ENCODE measurements at places on chromosomes 16 and 17.
A peak's percentile ranks its signal among the peaks of the same experiment; 100 is the strongest.

DNA sequence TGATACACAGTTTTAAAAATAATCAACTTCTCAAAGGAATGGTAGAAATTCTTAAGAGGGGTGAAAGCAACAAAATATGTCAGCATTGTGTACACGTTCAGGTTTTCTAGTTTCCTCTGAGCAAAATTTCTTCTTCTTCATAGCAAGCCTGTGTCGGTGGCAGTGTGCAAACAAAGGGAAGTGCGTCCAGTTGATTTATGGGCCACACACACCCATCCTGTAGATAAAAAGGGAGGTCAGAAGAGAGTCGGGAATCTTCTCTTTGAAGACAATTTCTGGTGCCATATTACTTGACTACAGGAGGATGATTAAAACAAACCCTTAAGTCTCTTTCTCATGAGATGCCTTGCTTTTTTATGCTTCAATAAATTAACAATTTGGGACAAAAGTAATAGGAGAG, 484.1 kb upstream of the SALL1 start:
- no peak for DNase-seq

- no peak for DNase-seq
Measured at GRCh38 chr16:77199211-77199610, at the start of gene SYCE1L. SYCE1L (plus strand) TSS chr16:77199408; CDS start chr16:77199452, 44 bp downstream.

DNA sequence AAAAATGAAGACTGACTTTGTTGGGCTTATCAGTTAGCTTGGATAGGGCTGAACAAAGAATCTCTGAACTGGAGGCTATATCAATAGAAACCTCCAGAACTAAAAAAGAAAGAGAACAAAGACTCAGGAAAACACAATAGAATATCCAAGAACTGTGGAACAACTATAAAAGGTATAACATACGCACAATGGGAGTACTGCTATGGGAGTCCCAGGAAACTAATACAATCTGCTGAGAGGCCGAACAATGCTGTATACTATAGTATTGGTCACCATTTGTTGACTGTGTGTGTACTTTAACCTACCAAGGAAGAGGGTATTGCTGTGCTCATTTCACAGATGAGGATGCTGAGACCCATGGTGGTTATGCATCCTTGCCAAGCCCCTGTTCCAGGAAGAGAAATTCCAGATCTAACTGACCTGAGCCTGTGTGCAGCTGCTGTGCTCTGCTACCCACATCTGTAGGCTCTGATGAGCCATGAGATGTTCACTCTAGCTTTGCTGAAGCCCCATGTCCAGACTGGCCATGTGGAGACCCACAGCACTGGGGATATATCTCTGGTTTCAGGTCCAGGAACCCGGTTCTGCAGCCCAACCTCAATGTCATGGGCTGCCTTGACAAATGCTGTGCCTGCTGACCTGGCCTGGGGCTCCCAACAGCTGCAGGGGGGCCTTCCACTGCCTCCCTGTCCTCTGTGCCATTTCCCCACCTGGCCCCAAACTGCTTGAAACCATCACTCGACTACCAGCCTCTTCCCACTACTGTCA, 254.3 kb upstream of the TNRC6C start:
- DNase-seq, result no peak

DNA sequence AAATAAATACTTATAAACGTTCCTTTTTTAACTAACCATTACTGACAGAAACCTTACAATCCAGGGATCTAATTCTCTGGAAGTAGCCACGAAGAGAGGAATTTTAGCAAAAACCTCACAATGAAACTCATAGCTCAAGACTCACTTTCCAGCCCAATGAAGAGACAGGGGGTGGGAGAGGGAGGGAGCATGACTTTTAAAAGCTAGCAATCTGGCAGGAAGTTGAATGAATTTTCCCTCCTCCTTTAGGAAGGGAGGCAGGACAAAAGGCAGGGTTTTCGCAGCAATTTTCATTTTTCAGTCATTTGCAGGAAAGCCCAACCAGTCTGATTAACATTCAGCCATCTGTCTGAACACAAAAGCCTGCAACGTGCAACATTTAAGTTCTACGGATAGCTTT, 381.5 kb upstream of the PSMD7 start:
- DNase-seq, result no peak

GRCh38 chr17:79645022-79645776, 34.3 kb upstream of the RBFOX3 start:
- no peak for DNase-seq

- no peak for DNase-seq
Measured at GRCh38 chr16:72852421-72852820, 195.5 kb downstream of the ZFHX3 start.

- no peak for DNase-seq
Measured at GRCh38 chr17:72560303-72561247, 439.8 kb downstream of the SOX9 start.

- no peak for DNase-seq
Measured at GRCh38 chr16:88973007-88973410, 4.0 kb downstream of the CBFA2T3 start.

GRCh38 chr16:12661656-12662172, 142.0 kb downstream of the CPPED1 start:
- peak; percentile 72 for DNase-seq

DNA sequence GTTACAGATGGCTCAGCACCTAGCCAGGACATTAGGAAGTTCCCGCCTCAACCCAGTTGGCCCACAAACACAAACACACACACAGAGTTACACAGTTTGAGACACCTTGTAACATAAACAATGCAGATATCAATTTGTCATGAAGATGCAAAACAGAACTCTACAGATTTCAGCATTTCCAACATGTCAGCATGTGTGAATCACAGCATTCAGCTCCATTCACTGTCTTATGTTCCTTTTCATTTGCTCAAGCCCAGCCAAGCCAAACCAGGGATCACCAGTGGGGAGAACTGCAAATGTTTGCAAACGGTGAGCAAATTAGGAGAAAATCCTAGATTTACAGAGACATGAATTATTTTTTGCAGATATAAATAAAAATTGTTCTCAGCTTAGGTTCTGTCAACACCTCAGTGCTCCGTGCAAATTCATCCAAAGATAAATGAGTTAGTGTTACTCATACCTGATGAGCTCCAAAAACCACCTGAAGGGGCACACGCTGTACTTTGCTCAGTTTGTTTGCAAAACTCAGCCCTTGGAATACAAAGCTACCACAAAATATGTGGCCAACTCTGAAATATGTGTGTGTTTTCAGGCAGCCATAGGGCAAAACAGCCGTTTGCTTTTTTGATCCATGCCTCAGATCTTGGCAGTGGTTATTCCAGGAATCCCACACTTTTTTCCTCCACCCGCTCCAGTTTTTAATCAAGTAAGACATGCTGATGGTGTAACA, 16.3 kb upstream of the COX10 start:
- no peak for DNase-seq

DNA sequence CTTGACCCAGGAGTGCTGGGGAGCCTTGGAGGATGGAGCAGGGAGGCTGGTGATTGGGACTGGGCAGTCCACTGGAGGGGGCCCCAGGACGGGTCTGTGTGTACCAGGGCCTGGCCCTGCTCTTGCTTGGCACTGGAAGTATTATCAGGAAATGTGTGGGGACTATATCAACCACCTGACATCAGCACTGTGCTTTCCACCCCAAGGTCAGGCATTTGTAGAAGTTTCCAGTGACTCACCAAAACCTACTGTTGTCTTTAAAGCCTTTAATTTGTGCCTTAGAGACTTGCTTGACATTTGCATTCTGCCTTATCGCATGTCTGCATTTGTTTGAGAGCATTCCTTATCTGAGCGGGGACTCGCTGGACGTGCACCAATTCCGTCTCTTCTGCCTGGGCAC, 323.1 kb downstream of the FOXL1 start:
- DNase-seq, result no peak

- DNase-seq, result no peak
Measured at GRCh38 chr17:54347495-54347894, 524.8 kb downstream of the KIF2B start.

GRCh38 chr16:72277749-72278148, 105.8 kb upstream of the PMFBP1 start:
- DNase-seq, result no peak

- no peak for DNase-seq
Measured at GRCh38 chr16:7321661-7322060, 11.0 kb upstream of the RBFOX1 start.

DNA sequence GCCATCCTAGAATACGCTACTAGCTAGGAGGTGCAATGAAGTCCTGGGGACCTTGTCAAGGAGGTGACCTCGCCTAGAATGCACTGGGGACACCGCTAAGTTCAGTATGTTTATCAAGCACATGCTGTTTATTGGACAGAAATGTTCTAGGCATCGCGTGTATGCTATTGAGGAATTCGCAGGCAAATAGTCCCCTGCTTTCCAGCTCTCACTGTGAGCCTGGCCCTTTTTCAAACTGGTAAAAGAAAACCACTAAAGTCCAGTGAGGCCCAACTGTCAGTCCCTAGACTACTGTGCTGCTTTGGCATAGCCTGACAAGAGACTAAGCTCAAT, 1.2 kb upstream of the FAM222B start:
- DNase-seq, result no peak

DNA sequence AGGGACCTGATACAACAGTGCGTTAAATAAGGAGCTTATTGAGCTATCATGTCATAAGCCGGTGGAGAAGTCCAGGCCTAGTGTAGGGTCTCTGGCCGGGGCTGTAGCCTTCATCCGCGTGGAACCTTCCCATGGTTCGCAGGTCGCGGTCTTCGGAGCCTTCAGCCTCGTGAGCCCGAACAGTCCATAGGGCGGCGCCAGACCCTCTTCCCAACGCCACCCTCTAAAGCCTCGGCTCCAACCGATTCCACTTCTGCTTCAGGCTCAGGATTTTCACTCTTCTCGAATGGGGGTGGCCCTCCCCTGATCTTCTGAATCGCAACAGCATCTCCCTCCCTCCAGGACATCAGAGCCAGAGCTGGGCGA, 10.3 kb upstream of the BRCA1 start:
- no peak for DNase-seq

DNA sequence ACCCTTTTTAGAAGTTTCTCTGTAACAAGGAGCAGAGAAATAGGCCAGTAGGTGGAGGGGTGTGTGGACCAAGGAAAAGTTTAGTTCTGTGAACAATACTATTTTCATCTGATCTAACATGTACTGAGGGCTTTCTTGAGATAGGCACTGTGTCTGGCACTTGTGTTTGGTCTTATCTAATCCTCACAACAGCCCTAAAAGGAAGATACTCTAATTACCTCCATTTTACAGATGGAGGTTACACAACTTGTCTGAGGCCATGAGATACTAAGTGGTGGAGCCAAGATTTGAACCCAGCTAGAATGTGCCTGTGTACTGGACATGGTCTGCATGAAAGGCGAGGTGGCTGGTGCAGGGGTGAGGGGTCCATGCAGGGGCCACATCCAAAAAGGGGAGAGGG, 4.5 kb downstream of the TNFSF12 start:
- no peak for DNase-seq

DNA sequence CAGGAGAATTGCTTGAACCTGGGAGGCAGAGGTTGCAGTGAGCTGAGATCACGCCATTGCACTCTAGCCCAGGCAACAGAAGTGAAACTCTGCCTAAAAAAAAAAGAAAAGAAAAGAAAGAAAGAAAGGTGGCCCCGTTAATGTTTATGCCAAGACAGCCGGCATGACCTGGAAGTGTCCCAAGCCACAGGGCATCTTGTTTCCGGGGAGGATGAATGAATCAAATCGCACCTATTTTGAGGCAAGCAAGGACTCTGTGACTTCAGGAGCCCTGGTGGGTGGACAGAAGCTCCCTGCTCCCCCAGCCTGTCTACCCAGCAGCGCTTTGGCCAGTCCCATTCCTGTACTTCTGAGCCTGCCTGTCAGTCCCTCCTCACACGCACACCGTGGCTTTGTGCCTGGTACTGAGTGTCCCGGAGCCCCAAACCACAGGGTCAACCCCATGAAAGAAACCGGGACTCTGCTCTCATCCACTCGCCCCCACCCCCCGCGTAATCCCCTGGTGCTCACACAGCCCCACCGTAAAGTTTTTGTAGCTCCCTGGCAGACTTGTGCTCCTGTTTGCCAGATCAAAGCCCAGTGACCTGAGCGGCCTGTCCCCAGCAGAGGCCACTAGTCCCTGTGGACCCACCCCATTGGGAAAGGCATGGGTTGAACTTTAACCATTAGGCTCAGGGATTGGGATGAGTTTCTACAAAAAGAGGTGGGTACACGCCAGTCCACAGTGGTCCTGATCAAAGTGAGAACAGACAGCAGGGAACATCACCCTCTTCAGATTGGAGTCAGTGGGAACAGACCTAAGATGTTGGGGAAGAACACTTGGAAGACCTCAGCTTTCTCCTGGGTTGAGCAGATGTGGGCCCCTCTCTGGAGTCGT, 19.3 kb downstream of the CD2BP2 start:
- DNase-seq, result no peak

GRCh38 chr16:16923479-16923878, 544.5 kb downstream of the NPIPA7 start:
- no peak for DNase-seq

DNA sequence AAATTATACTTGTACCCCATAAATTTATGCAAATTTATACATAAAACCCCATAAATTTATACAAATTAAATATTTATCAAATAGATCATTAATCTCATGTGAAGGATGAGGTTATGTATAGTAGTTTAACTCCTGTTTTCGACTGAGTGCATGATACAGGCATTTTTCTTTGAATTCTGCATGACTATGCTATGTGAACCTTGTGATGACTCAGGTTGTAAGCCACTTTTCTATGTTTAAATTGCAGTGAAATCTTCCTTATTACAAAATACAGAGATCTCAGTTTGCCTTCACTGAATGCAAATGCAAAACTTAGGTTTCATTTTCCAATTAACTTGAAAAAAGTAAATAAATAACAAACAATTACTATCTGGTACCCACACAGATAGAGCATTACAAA, 843.7 kb downstream of the CDH11 start:
- no peak for DNase-seq

GRCh38 chr17:64983708-64984107, 64.4 kb upstream of the LRRC37A3 start:
- no peak for DNase-seq

DNA sequence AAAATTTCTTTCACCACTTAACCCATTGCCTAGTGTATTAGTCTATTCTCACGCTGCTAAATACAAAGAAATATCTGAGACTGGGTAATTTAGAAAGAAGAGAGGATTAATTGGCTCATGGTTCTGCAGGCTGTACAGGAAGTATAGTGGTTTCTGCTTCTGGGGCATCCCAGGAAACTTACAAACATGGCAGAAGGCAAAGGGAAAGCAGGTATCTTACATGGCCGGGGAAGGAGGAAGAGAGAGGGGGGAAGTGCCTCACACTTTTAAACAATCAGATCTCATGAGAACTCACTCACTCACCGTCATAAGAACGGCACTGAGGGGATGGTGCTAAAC, 931.4 kb upstream of the SOX9 start:
- DNase-seq, result no peak

DNA sequence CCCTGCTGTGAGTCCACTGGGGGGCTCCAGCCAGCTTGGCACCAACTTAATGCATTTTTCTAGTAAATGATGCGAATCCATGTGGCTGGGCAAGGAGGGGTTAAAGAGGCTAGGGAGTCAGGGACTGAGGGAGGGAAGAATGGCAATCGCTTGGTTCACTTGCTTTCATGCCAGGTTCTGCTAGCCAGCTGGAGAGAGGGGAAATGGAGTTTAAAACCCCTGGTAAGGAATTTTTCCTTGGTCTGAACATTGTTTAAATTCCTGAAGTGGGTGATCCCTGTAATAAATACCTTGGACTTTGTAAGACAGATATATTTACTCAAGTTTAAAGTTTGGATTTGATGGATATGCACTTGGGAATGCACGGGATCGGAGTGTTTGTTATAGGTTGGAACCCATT, 22.8 kb downstream of the ANKFN1 start:
- no peak for DNase-seq
